Hippocampal formation (tissue), 2 donors: ENCODE measurements at places on chromosomes 3 and 15.

GRCh38 chr15:98063315-98063714, 102.8 kb downstream of the ARRDC4 start:
- no peak for DNase-seq

DNA sequence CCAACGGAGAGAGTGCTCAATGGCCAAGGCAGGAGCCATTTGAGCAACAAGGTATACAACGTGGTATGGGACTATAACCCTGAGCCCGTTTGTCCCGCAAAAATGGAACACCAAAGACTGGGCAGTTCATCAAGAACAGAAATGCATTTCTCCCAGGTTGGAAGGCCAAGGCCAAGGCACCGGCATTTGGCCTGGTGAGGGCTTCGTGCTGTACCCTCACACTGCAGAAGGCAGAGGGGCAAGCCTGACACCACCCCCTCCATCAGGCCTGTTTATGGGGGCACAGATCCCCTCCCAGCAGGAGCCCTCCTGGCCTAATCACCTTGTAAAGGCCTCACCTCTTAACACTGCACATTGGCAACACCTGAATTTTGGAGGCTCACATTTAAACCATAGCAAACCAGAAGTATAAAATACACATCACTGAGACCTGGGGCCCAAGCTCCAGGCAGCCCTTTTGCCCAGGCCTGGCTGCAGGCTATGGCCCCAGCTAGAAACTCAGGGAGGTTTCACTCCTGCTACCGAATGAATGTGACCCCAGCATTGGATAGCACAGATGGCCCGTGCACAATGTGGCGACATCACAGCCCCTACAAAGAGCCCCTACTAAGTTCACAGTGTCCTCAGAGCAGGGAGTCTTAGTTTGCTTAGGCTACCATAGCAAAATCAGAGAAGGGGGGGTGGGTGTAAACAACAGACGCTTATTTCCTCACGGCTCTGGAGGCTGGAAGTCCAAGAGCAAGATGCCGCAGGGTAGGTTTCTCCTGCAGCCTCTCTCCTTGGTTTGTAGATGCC, 47.1 kb downstream of the KLF15 start:
- DNase-seq = no peak

DNA sequence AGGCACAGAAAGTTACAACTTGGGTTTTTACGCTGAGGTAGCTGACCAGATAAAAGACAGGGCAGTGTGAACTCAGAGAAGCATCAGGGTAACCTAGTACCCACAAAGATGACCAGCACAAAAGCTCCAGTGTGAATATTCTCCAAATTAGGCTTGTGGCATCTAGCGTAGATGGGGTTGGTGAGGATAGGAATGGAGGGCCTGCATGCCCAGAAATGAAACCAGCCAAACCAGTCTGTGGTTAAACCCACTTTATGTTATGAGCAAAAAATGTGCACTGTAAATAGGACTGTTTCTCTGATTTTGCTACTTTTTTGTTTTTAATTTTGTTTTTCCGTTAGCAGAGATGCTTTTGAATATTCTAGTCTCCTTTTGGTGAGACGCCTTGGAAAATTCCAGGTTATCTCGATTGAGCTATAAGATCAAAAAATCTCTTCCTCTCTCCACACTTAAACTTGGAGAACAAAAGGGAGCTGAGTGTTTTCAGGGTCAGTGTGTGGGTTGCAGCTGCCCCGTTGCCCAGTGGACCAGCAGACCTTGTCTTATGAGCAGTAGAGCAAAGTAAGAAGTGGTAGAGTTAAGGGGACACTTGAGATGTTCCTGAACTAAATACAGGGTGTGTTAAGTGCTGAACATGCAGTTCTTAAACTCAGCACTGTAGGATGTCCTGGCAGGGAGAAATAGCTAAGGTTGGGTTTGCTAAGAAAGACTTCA, 132.9 kb downstream of the C3orf38 start:
- DNase-seq = no peak

GRCh38 chr3:95442766-95443165, 1371.6 kb upstream of the EPHA6 start:
- DNase-seq = no peak

- DNase-seq = no peak
These were observed 55.9 kb downstream of the BHLHE40 start for GRCh38 chr3:5035113-5035512.

GRCh38 chr15:39502082-39502447, 78.8 kb upstream of the THBS1 start:
- DNase-seq = no peak

GRCh38 chr3:111848778-111849177, 10.3 kb upstream of the PHLDB2 start:
- DNase-seq = no peak

DNA sequence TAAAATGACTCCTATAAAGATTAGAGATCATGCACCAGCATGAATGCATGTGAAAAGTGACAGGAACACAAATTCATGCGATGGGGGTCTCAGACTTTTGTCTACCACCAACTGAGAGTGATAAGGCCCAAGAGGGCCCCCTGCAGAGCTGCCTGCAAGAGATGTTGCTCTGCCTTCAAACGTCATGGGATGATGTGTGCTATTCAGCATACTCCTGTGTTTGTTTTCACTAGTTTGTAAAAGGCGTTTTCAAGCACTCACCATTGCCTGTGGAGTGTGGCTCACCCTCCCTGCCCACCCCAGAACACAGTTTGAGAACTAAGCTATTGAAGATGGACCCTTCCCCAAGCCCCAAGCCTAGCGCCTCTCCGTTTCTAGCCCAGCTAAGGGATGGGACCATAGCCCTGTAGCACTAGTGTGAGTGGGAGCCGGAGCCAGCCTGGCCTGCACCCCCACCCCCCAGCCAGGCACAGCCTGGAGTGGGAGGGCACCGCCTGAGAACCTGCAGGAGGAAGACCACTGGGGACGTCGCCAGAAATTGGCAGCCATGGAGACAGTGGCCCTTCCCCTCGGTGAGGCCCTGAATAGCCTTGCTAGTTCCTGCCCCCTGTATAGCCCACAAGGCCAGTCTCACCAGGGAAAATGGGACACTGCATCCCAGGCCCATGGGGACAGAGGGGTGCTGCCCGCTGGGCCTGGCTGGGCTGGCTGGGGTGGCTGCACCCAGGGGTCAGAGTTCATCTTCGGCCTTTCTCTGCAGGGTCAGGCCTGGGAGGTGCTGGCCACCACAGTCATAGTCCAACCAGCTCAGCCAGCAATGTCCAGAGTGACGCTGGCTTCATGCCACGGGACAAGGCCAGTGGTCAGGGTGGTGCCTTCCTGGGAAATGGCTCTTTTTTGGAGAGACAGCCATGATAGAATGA, 22.6 kb upstream of the KLF13 start:
- DNase-seq = no peak

GRCh38 chr3:18937574-18937973, 210.7 kb upstream of the KCNH8 start:
- DNase-seq = no peak

DNA sequence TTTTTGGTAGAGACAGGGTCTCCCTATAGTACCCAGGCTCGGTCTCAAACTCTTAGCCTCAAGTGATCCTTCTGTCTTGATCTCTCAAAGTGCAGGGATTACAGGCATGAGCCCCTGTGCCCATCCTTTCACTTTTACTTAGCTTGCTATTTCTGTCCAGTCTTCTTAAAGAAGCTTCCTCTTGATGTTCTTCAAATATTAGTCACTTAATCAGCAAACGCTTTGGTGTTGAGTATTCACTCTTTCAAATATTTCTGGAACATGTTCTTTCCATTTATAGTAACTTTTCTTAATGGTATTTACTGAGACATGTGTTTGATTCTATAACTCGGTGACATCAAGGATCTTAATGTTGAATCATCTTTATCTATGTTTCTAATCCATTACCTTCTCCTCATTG, 122.1 kb downstream of the CNTN6 start:
- no peak for DNase-seq
